ENCODE measurements at places on chromosomes 13 and 19.
A peak's percentile ranks its signal among the peaks of the same experiment; 100 is the strongest.

DNA sequence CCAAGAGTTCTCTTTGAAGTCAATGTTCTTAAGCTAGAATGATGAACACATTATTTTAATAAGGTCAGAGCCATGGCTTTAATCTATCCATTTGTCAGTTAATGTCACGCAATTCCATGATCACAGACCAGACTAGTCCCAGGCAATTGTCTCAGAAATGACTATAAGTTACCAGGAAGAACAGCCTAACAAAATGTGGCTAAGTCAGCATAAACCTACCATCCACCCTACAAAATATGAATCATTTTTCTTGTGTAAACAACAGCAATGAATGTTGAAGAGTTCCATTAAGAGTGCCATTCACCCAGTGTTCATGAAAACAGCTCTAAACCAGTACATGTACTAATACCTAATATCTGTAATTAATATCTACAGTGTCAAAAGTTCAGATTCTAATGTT lies 127.5 kb downstream of the KCTD12 start:
- DNase-seq, result no peak

GRCh38 chr13:97263160-97263559 lies 41.0 kb downstream of the MBNL2 start:
- no peak for DNase-seq

DNA sequence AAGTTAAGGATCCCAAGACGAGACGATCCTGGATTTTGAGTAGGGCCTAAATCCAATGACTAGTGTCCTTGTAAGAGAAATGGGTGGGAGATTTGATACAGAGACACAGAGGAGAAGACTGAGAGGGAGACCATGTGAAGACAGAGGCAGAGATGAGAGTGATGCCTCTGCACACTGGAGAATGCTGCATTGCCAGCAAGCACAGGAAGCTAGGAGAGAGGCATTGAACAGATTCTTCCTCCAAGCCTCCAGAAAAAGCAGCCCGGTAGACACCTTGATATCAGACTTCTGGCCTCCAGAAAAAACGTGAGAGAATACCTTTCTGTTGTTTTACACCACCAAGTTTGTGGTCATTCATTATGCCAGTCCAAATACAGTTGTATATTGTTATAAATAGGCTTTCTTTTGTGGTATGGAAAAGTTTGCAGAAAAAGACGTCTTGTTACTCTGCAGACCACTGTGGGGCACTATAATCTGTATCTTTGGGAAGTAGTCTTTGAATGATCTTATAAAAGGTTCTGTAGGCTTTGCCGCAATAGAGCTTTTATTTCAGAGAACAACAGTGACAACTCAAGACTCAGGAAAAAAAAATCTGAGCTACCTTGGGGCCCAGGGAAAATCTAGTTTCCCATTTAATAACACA lies 17.9 kb upstream of the RFC3 start:
- no peak for DNase-seq

DNA sequence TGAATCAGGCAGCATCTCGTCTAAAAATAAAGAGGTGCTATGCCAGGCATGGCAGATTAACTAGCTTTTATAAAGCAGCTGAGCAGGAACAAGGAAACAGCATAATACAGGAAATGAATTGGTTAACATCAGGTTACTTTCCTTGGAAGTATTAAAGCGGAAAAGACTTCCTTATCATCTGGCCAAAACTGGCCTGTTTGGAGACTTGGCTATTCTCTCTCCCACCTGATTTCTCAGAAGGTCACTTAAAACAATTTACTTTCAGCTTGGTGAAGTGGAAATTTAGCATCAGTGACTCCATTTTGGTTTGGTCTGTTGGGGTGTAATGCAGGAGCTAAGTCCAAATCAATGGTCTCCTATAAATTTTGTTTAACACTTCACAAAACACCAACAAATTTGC lies 191.6 kb downstream of the NUFIP1 start:
- DNase-seq, result no peak

GRCh38 chr19:11480715-11481533 lies at the start of gene ELAVL3:
Gene ELAVL3 (minus strand): TSS chr19:11481046. CDS start chr19:11480608, 438 bp downstream.
- no peak for DNase-seq

GRCh38 chr13:49935171-49936074 lies 717 bp downstream of the SPRYD7 start:
- no peak for DNase-seq

GRCh38 chr19:7852851-7853769 lies 21.1 kb downstream of the PRR36 start:
- DNase-seq, result peak; percentile 57

DNA sequence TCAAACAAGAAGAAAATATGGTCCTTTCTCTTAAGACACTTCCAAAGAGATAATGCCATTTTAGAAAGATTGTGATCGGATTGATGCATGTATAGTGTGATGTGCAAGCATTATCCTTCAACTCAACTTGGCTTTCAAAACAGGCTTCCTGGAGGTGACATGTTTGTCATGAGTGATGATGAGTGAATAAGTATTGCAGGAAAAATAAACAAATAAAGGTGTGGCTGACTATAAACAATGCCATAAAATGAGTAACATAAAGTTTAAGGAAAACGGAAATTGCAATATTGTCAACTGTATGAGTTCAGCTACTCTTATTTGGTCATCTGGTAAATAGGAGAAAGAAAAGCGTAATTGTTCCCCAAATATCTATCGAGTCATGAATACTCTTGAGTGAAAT lies 1283.7 kb downstream of the PCDH9 start:
- no peak for DNase-seq

- no peak for DNase-seq
These were observed 58.3 kb downstream of the IRS2 start for GRCh38 chr13:109728061-109728460.

DNA sequence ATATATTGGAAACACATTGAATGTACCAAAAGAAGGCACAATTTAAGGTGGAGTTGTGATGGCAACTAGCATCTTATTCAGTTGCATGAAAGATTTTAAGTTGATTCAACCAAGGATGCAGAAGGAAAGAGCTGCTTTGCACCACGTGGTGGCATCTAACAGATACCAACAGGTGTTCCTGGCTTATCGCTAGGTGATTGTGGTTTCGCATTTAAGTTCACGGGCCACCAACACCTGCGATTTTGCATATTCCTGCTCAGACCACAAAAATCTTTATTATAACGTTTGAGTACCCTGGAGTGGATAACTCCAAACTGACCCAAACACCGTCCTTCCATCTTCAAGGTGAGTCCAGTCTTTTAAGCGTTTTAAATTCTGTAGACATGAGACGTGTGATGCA lies 45.3 kb downstream of the RGCC start:
- DNase-seq, result no peak

DNA sequence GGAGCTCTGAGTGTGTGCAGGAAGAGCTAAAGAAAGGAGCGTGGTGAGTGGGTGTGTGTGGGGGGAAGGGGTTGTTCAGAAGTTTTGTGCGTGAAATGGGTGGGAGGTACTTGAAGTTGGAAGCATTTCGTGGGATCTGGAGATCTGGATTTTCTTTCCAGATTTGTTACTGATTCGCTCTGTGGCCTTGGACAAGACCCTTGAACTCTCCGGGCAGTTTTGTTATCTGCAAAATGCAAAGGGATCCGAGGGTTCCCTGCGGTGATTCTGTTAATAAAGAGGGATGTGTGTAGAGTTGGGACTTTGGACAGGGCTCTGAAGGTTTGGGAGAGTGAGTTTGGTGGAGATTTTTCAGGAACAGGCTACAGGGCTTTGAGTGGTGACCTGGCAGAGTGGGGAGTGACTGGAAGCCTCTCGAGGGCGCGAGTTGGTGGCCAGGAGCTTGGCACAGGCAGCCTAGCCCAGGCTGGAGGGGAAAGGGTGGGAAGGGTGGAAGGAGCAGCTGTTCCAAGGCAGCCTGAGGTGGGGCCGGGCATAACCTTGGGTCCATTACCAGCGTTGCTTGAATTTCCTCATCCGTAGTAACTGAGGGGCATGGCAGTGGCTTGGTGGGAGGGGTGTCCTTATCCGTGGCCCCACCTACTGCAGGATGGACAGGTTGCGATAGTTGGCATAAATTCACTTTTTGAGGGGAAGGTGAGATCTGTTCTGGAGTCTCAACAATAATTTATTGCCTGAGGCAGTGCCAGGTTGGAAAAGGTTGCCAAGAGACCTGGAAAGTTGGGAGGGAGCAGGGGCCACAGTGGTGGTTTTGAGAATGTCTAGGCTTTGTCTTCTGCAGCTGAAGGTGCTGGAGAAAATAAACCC lies 2.1 kb downstream of the ACTN4 start:
- no peak for DNase-seq

DNA sequence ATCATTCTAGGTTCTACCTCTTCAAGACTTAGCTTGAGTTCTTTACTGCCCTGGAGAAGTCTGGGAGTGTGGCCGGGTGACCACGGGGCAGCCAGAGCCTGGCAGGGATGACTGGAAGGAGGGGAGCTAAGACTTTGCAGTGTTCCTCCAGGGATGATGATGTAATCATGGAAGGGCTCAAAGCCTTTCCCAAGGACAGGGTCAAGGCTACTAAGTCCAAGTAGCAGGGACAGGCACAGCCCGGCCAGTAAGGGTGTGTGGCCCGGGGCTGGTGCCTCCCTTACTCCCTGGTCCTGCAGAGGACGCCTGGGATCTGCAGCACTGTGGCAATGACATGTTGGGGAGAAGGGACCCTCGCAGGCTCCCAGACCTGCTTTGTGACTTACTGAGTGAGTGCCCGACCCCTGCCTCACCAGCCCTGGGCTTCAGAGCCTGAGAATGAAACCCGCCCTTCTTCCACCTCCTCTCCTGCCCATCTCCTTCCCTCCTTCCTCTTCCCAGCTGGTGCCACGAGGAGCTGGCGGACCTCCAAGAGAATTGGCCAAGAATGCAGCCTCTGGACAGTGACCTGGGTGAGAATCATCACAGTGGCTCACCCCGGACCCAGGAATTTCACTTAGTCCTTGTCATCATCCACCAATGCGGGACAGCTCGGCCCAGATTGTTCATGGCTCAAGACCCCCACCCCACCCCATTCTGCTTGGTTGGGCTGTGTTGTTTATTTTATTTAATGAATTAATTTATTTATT lies 15.6 kb upstream of the FBXO17 start:
- no peak for DNase-seq

DNA sequence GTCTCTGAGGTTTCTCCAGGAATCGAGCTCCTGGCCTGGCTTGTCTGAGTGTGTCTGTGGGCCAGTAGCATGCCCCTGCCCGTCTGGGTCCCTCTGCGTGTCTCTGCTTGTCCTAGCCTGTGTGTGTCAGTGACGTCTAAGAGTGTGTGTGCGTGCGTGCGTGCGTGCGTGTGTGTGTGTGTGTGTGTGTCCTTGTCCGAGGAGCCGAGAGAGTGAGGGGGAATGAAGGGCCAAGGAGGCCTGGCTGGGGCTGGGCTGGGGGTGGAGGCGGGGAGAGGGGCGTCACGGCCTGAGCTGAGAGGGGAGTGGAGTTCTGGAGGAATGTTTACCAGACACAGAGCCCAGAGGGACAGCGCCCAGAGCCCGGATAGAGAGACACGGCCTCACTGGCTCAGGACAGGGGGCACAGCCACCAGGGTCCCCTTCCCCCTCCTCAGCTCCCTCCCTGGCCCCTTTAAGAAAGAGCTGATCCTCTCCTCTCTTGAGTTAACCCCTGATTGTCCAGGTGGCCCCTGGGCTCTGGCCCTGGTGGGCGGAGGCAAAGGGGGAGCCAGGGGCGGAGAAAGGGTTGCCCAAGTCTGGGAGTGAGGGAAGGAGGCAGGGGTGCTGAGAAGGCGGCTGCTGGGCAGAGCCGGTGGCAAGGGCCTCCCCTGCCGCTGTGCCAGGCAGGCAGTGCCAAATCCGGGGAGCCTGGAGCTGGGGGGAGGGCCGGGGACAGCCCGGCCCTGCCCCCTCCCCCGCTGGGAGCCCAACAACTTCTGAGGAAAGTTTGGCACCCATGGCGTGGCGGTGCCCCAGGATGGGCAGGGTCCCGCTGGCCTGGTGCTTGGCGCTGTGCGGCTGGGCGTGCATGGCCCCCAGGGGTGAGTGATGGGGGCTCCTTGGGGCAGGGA lies at the start of gene AXL:
TSS of gene AXL (plus strand) at position 609 of the 893 bp plus-strand sequence. CDS start at position 779, 170 bp downstream.
- no peak for DNase-seq

DNA sequence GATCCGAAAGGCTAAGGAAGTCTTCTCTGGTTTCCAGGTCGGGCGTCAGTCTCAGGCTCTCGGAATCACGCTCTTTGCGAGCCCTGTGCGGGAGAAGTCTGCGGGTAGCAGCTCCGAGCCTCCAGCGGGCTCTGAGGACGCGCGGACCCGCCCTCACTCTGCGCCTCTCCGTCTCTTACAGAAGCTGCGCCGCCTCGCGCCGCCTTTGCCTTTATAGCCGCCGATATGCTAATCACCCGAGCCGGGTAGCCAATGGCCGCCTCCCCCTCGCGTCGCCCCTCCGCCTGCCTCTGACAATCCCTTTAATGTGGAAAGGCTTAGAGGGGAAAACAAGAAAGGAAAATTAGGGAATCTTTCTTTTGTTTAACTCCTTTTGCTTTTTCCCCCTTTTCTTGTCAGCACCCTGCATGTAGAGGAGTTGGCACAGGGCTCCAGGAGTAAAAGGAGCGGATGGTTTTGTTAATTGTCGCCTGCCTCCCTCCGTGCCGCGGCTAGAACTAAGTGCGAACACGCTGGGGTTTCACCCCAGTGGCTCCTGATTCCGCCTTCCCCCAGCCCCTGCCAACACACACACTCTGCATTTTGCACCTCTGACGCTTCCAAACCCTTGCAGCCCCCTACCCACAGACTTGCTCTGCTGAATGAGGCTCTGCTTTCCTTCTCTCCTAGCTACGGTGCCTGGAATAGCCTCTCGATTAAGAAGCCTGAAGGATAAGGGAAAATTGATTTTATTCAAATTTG lies at the start of gene PCDH8:
TSS of gene PCDH8 (minus strand) at position 186 of the 741 bp plus-strand sequence. CDS start 204 bp downstream, outside the sequence.
- no peak for DNase-seq

DNA sequence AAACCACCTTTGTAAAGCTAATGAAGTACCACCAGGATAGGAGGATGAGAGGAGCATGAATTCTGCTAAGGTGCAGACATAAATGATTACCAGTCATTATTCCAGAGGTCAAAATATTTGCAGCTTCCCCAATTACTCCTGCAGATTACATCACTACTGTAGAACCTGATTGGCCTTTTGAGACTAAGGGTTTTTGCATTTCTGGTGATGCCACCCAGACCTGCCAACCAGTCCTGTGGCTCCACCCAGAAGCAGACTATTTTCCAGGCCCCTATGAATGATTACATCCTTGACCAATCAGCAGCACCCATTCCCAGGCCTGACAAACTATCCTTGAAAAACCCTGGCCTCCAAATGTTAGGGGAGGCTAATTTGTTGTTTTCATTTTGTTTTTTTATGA lies 11.2 kb upstream of the KCNC3 start:
- DNase-seq, result no peak

DNA sequence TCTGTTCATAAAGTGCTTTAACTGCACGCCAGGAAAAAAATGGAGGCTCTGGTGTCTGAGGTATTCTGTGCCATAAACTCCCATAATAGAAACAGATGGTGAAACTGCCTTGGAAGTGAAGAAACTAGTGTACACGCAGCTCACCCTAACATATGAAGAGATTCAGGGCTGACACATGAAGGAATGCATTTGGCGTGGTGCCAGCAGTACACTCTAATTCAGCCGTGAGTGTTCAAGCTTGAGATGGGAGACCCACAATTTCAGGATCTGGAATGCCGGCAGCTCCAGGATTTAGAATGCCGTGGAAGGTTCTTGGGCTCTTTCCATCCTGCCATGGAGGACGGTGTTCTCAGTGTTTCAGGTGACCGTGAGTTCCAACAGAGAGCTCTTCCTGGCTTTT lies 478.4 kb downstream of the TSHZ3 start:
- DNase-seq, result no peak

GRCh38 chr13:93758575-93758974 lies 532.0 kb downstream of the GPC6 start:
- DNase-seq, result no peak
